HFF-Myc (cell line): ENCODE measurements at places on chromosomes 6 and 20.

- DNase-seq = no peak
These were observed 22.6 kb downstream of the FERMT1 start for GRCh38 chr20:6100246-6100645.

GRCh38 chr6:135481783-135482369 is 15.7 kb downstream of the AHI1 start:
- DNase-seq = no peak

DNA sequence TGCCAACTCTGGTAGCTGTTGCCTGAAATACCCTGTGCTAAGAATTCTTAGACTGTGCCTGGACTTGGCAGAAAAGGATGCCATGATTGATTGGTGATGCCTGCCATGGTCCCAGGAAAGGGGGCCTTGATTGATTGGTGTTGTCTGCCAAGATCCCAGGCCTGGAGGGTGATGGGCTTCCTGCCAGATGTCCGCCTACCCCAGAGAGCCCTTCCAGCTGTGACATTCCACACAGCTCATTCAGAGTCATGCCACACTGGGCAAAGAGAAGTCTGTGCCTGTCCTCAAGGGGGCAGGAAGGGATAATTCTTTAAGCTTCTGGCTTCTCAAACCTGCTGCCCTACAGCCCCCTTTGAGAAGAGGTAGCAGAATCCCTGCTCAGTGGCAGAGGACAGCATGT is 24.6 kb downstream of the RIMS4 start:
- DNase-seq = no peak

GRCh38 chr20:58717278-58718091 is 24.9 kb downstream of the NPEPL1 start:
- DNase-seq = no peak

- DNase-seq = no peak
These were observed 90.5 kb upstream of the PAX1 start for GRCh38 chr20:21614980-21615379.

DNA sequence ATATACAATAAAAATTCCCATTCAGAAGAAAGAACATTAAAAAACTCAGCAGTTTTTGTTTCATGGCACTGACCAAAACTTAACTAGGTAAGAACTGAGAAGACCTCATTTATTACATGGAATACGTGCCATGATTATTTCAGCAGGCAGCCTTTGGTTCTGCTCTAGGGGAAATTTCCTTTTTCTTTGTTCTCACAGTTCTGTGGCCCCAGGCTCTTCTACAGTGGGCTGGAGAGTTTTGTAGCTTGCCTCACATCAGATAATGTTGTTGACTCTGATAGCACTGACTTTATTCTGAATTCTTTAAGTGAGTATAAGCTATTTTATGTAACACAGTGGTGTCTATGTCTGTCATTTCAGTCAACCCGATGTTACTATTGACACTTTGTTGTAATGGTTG is 844.3 kb downstream of the TBC1D32 start:
- no peak for DNase-seq

DNA sequence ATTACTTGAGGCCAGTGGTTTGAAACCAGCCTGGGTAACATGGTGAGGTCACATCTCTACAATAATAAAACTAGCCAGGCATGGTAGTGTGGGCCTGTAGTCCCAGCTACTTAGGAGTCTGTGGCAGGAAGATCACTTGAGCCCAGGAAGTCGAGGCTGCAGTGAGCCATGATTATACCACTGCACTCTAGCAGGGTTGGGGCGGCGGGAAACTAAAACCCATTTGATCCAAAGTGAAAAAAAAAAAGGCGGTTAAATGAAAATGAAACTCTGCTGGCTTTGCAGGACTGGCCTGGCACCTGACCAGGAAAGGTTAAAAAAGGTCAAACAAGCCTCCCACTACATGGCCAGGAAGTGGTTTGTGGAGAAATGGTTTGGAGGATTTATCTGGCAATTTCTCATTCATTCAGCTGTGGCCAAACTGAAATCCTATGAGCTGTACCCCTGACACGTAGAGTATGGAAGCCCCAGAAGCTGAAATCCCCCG is 36.6 kb downstream of the MTRES1 start:
- DNase-seq = peak; percentile 31

- no peak for DNase-seq
These were observed 162.5 kb downstream of the TRMT11 start for GRCh38 chr6:126148853-126149252.

GRCh38 chr6:122610690-122611455 is 668 bp downstream of the PKIB start:
- DNase-seq = no peak

DNA sequence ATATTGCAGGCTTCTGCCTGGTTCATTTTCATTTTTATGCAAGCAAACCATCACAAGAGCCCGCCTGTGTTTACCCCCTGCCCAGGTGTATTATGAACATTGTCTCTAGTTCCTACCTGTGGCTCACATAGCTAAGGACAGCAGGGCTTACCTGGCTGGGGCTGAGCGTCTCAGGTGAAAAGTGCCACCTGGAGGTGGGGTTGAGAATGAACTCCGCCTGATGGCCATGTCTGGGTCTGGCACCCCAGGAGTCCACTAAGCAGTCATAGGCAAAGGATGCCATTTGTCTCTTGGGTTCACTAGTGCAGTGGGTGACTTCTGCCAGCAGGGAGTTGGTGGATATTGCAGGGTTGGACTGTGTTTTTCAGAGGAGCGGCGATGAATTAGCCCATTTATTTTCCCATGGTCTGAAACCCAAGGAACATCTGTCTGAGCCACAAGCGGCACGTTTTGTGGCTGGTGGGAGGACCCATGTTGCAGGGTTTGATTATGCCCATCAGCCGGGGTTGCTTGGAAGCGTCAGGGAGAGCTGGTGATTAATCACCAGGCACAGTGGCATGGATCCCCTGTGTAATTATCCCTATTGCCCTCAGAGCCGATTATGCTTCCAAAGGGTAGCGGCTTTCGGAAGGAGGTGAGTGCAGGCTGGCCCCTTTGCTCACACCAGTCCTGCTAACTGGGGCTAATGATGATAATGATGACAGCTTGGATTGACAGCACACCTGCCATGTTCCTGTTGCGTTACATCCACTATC is 92.1 kb downstream of the CDH26 start:
- DNase-seq = no peak

DNA sequence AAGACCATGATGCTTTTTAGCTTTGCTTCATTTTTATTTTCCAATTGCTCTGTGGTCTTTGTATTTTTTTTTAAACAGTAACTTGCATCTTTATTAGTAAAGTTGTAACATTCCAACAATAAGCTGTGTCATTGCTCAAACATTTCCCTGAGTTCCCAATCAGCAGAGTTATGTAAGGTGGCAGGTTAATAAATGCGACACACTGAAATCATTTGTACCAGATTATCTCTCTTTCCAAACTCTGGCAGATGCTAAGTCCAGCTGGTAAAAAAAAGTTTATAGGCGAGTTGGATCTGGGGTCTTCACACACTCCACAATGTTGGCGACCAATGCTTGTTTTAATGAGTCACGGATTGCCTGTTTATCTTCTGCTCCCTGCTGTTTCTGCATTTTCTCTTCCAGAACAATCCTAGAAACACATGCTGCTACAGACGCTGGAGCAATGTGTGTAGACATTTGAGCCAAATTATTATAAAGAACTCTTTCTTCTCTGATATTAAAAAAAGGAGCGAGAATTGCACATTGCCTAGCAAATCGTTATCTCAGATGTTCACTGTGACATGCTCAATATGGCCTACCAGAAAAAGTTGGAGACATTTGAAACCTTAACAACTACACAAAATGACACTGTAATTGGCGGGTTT is 113.6 kb upstream of the IFNGR1 start:
- DNase-seq = no peak

- no peak for DNase-seq
These were observed 1.3 kb downstream of the PPP1R3G start for GRCh38 chr6:5086294-5086890.

GRCh38 chr6:104022126-104022525 is 837.6 kb downstream of the HACE1 start:
- DNase-seq = no peak
